ENCODE measurements at places on chromosomes 1 and 21.

DNA sequence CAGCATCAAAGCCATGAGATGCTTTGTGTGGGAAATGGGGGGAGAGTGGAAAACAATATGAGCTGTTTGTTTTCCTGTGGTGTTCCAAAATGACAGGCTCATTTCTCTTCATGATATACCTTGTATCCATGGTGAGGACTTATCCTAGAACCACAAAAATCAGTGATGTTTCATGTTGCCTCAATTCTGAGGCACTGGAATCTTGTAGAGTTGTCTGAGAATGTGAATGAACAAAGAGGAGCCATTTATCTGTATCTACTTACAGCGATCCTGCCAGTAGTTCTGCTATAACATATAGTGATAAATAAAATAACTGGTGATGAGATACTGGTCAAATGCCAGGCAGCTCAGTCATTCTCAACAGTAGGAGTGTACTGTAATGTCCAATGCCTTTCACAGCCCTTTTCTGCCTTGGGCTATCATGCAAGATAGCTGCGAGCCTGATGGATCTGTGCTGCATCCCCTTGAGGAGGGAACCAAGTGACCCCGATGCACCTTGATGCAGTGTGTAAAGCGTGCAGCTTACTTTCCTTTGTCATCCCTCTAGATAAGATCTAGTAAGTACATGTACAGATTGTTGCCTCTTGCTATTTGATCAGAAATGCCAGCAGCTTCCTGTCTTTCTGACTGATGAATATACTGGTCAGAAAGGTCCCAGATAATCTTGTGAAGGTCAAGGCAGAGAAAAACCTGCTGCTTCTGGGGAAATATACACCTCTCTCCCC is 52.8 kb downstream of the SLC44A3 start:
- DNase-seq = no peak

GRCh38 chr1:176752505-176752904 is 289.5 kb downstream of the PAPPA2 start:
- no peak for DNase-seq

- DNase-seq = no peak
Measured at GRCh38 chr1:150543500-150544143, 5.6 kb upstream of the ADAMTSL4 start.

GRCh38 chr1:17369466-17369865 is 2.5 kb upstream of the PADI6 start:
- no peak for DNase-seq

DNA sequence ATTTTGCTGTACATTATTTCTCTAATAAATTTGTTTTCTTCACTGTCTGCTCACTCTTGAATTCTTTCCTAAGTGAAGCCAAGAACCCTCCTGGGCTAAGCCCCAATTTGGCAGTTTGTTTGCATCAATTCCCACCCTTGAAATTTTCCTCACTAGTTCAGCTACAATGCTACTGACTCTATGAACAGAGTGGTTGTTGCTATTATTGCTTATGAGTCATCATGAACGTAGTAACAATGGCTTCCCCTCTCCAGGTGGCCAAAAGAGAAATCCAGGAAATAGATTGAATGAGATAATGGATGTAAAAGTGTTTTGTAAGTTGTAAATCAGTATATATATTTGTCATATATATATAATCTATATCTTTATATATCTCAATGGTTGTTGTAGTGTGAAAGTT is 193.0 kb downstream of the URB2 start:
- DNase-seq = no peak

DNA sequence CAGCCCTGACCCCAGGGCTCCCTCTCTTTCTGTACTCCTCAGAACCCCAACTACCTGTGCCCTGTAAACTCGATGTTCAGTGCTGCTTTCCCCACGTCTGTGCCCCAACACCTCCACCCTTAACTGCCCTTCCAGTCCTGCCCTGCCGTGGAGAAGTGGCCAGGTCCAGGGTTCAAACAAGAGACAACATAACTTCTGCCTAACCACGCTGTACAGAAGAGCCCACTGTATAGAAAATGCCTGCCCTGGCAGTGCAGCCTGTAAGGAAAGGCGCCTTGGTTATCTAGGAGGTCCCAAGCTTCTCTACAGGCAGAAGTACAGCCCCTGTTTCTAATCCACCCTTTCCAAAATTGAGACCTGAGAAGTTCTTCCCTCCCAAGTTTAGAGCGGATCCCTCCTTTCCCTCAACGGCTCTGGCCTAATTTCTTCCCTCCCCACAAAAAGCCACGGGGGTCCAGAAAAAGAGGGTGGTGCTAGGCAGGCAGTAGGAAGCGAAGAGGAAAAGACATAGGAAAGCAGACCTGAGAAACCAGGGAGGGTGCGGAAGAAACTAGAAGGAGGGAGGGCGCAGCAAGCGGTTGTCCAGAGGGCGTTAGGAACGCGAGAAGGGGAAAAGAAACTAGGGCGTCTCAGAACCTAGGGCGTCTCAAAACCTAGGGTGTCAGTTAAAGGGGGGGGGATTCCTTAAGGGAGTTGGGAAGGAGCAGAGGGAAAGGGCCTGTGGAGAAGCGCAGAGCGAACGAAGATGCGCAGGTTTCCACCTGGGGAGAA is 3.2 kb downstream of the DMRTA2 start:
- DNase-seq = no peak

GRCh38 chr1:206829875-206830274 is 35.5 kb upstream of the IL20 start:
- peak; percentile 38 for DNase-seq

DNA sequence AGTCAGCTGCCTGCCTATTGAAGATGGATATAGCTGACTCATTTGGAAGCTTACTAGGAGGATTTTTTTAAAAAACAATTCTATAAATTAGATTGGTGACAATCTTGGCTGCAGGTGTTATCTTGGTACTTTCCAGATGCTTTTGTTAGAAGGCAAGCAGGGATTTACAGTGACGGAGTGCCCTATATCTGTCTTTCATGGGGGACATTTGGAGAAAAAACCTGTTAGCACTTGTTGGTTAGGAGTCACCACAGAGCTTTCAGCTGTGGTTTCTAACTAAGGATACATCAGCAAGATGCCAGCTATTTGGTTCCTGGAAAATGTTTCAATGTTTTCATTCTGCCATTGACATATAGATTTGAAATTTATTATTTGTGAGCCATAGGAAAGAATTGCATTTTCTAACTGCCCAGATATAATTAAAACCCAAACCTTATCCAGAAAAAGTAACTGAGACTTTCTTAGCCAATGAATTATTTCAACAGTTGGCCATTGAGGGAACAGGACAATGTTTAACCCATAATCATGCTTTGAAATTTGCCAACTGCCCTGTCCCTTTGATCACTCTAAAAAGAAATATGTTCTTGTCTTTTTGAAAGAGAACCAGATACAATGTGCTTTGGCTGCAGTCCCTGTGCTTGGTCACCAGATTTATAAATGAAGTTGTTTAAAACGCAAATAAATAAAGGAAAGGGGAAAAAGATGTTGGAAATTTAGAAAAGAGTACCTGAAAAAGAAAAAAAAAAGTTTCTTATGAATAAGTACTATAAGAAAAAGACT is 761.0 kb upstream of the CXADR start:
- DNase-seq = no peak

DNA sequence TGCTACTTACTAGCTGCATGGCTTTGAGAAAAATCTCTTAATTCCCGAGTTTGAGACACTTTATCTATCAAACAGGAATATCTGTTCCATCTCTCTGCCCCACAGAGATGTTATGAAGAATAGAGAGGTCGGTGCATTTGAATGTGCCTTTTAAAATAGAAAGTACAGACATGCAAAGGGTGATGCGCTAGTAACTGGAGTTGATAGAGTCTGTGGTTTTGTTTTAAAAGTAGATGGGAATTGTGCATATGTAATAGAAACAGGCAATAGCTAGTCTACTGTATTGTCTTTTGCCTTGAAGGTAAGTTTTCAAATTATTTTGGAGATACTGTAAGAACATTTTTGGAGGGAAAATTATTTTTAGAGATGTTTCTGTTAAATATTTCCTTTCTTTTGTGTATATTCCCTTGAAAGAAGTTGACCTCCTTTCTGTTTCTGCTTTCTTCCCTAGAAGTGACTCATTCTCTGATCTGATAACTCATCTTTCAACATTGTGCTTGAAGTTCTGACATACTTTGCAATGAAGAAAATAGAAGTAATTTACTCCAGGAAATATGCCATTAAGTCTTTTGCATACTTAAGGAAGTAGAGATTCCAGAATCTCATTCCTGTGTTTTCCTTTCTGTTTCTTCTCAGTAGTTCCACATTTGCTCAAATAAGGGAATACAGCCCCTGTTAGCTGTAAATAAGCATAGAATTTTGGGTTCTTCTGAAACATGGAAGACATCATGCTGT is 151.6 kb downstream of the SDCCAG8 start:
- DNase-seq = no peak

GRCh38 chr1:29380532-29380931 is 144.2 kb downstream of the PTPRU start:
- DNase-seq = no peak

DNA sequence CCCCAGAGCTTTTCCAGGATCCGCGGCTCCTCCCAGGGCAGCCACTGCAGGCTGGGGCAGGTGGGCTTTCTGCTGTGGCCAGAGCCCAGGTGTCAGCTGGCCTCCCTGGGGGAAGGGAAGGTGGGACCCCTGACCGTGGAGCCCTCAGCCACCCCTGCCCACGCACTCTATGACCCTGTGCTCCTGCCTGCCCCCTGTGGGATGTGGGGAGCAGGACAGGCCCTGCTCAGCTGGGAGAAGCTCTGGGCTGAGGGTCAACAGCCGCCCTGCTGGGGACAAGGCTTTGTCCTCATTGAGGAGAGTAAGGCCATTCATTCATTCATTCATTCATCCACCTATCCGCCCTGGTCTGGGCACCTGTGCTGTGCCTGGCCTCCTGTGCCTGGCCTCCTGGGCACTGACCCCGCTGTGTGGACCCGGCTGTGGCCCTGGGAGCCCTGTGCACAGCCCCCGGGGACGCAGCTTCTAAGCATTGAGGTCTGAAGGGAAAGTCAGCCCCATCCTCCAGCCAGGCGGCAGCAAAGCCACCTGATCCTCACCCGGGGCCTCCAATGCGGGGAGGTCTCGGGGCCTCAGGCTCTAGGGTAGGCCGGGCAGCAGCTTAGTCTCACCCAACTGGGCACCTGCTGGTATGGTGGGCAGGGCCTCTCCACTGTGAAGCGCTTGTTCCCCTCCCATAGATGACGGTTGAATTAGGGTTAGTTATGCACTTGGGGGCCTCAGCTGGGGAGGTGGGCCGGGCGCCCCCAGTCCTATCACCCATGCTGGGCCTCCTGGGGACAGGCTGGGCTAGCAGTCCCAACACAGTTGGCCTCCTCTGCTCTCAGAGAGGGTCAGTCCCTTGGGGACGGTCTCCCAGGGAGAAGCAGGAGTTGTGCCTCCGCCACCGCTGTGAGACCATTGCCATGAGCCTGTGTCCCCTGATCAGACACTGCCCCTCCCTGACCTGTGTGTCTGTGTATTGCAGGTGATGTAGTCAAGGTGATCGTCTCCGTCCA is 6.0 kb downstream of the TNFRSF14 start:
- DNase-seq = no peak

- DNase-seq = no peak
Measured at GRCh38 chr1:246396322-246396721, 110.8 kb downstream of the SMYD3 start.
